ENCODE measurements at places on chromosomes 2 and 18.
A peak's percentile ranks its signal among the peaks of the same experiment; 100 is the strongest.

DNA sequence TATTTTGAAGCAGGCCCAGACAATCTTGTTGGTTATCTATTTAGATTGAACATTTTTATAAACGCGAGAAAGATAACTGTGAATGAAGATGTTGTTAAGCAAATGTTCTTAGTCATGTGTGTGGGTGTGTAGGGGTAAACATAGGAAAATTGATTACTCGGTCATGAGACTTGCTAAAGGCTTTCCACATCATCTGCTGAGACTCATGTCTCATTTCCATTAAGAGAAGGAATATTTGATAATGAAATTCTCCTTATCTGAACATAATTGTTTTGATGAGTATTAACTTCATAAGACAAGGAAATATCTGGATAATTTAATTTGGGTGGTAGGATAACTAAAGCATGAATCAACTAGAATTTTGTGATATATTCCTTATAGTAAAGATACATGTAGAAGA, 19.7 kb downstream of the CCDC102B start:
- peaks cover 6% of the 10 kb centered on the region for H3K27me3 ChIP-seq
- H3K27ac ChIP-seq: no peak overlapping the region
- no peak for DNase-seq
- H3K36me3 ChIP-seq: no peaks in the 10 kb centered on the region
- no peaks in the 10 kb centered on the region for H3K4me1 ChIP-seq
- H3K4me3 ChIP-seq: no peak overlapping the region

- H3K27ac ChIP-seq: no peak overlapping the region
- H3K27me3 ChIP-seq: no peaks in the 10 kb centered on the region
- H3K4me1 ChIP-seq: peaks cover 7% of the 10 kb centered on the region
- H3K4me3 ChIP-seq: no peak overlapping the region
Observed at GRCh38 chr18:79339094-79339908, 56.4 kb upstream of the NFATC1 start.

DNA sequence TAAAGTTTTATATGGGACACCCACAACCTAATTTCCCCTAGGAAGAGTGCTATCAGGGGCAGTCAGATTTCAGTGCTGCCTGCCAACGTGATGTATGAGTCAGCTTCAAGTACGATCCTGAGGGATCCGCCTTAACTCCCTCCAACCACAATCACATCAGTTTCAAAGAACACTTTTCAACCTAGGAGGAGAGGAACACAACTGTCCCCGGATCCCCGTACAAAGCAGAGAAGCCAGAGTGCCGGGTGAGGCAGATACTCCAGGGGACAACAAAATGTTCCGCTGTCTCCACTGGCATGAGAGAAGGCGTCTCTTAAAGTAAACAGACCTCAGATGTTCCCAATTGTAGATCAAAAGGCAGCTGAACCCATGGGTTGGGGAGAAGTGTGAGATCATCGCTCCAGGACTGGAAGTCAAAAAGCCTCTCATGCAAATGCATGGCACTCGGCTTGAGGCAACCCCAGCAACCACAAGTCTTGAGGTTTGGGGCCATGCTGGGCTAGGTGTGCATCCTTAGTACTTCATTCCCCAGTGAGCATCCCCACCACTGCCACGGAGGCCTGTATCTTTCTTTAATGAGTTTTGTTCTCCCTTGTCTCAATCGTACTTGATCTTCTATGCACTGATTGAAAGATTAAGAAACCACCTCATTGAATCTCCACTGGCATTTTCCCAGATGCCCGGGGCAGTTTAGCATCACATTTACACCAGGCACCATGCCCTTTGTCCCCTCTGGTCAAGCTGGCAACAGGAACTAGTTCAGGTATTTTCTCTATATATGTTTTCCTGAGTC, 91.0 kb upstream of the CCBE1 start:
- H3K27ac ChIP-seq: no peak overlapping the region
- DNase-seq: no peak
- H3K4me3 ChIP-seq: no peak overlapping the region
- peaks cover under 1% of the 10 kb centered on the region for H3K4me1 ChIP-seq
- peaks cover 6% of the 10 kb centered on the region for H3K27me3 ChIP-seq
- H3K36me3 ChIP-seq: no peaks in the 10 kb centered on the region

- no peak overlapping the region for H3K27ac ChIP-seq
- no peak for DNase-seq
- H3K4me1 ChIP-seq: no peaks in the 10 kb centered on the region
- H3K36me3 ChIP-seq: no peaks in the 10 kb centered on the region
Observed at GRCh38 chr2:19775838-19776237, 125.9 kb downstream of the TTC32 start.

GRCh38 chr2:171201271-171201670, 40.6 kb upstream of the TLK1 start:
- no peaks in the 10 kb centered on the region for H3K27me3 ChIP-seq
- no peak overlapping the region for H3K27ac ChIP-seq
- H3K36me3 ChIP-seq: peaks cover 3% of the 10 kb centered on the region
- no peak for DNase-seq

GRCh38 chr2:24054366-24055010, 4.9 kb downstream of the FKBP1B start:
- DNase-seq: no peak
- H3K4me3 ChIP-seq: no peak overlapping the region
- H3K36me3 ChIP-seq: no peaks in the 10 kb centered on the region
- no peaks in the 10 kb centered on the region for H3K4me1 ChIP-seq
- no peaks in the 10 kb centered on the region for H3K27me3 ChIP-seq
- no peak overlapping the region for H3K27ac ChIP-seq

DNA sequence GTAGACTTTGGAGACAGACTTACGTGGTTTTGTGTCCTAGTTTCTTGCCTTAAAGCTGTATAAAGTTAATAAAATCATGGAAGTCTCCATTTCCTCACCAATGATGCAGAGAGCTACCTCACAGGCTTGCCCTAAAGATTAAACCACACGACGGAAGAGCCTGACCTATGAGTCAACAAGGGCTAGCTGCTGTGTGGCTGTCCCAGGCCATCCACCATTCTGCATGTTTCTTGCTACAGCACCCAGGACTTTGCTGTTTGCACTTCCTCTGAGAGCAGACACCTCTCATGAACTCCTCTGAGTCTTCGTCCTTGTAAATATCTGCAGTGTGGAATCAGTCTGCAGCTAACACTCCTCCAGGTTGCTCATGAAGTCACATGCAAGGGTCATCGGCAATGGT, 160.0 kb upstream of the TRIB2 start:
- no peak for DNase-seq
- H3K4me3 ChIP-seq: no peak overlapping the region
- H3K27me3 ChIP-seq: peaks cover 3% of the 10 kb centered on the region

DNA sequence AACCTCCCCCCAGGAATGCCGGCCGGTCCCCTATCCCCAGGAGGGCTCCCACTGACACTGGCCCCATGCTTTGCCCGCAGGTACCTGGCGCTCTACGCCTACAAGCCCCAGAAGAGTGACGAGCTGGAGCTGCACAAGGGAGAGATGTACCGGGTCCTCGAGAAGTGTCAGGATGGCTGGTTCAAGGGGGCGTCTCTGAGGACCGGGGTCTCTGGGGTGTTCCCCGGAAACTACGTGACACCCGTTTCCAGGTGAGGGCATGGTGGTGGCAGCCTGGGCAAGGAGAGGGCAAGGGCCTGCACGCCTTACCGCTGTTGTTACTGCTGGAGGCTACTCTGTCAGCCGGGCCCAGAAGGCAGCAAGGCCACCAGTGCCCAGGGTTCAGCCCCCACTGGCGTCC, 181.3 kb downstream of the SEPTIN10 start:
- H3K27ac ChIP-seq: no peak overlapping the region
- no peaks in the 10 kb centered on the region for H3K4me1 ChIP-seq
- H3K36me3 ChIP-seq: no peaks in the 10 kb centered on the region
- H3K27me3 ChIP-seq: peaks cover 8% of the 10 kb centered on the region
- DNase-seq: no peak

DNA sequence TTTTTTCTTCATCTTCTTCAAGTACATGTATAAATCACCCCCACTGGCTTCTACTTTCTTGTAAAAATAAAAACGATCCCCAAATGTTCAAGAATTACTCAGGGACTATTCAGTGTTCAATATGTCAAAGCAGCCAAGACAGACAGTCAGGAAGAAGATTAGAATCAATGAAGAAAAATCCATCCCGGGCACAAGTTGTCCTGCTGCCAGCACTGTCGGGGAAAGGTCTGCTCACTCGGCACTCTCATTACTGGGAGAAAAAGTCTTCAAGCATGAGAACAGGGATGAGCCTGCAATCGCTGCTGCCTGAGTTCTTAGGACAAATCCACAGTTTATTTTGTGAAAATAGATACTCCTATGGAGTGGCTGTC, 482.8 kb upstream of the KLHL29 start:
- H3K4me1 ChIP-seq: no peaks in the 10 kb centered on the region
- no peak overlapping the region for H3K27ac ChIP-seq
- H3K4me3 ChIP-seq: no peak overlapping the region
- no peak for DNase-seq
- H3K36me3 ChIP-seq: no peaks in the 10 kb centered on the region

GRCh38 chr2:223071139-223071538, 19.1 kb downstream of the KCNE4 start:
- H3K27ac ChIP-seq: no peak overlapping the region
- no peaks in the 10 kb centered on the region for H3K36me3 ChIP-seq
- no peak for DNase-seq
- H3K4me3 ChIP-seq: no peak overlapping the region
- H3K27me3 ChIP-seq: peaks cover 4% of the 10 kb centered on the region
- no peaks in the 10 kb centered on the region for H3K4me1 ChIP-seq

DNA sequence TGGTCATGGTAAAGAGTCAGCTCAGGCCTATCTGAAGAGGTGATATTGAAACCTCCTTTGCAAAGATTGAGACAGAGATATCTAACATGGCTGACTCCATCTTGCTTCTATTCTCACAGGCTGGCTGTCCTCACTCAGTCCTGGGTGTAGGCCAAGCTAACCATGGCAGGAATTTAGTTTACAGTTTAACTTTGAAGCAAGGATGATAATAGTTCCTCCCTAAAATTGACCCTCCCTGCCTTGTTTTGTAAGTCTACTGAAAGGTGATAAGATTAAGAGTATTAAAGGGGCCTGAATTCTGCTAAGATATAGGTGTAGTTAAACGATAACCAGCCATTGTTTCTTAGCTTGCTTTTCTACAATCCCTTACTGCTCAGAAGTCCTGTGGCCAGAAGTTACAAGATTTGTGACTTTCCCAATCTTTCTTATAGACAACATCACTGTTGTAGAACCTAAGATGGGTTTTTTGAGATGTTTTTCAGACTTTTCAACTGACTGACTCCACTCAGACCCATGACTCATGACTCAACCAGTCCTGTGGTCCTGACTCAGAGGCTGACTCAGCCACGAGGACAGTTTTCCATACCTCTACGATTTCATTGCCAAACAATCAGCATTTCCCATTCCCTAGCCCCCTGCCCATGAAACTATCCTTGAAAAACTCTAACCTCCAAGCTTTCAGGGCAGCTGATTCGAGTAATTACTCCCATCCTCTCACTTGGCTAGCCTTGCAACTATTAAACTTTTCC, 195.7 kb upstream of the SESTD1 start:
- peaks cover 3% of the 10 kb centered on the region for H3K36me3 ChIP-seq
- peaks cover 5% of the 10 kb centered on the region for H3K27me3 ChIP-seq
- H3K4me3 ChIP-seq: no peak overlapping the region
- no peaks in the 10 kb centered on the region for H3K4me1 ChIP-seq

- no peak for DNase-seq
- no peak overlapping the region for H3K27ac ChIP-seq
- no peak overlapping the region for H3K4me3 ChIP-seq
- H3K36me3 ChIP-seq: no peaks in the 10 kb centered on the region
Observed at GRCh38 chr18:45168866-45169600, 446.2 kb upstream of the SLC14A2 start.

GRCh38 chr2:180669016-180669415, 311.4 kb upstream of the UBE2E3 start:
- H3K27me3 ChIP-seq: peaks cover 7% of the 10 kb centered on the region
- H3K4me1 ChIP-seq: no peaks in the 10 kb centered on the region
- DNase-seq: no peak
- no peaks in the 10 kb centered on the region for H3K36me3 ChIP-seq

- peaks cover 2% of the 10 kb centered on the region for H3K4me1 ChIP-seq
- peak; percentile 28 for DNase-seq
- H3K27ac ChIP-seq: no peak overlapping the region
- peaks cover 1% of the 10 kb centered on the region for H3K36me3 ChIP-seq
- peak overlapping the region; percentile 34 for H3K4me3 ChIP-seq
- H3K27me3 ChIP-seq: peaks cover 11% of the 10 kb centered on the region
Observed at GRCh38 chr2:287471-287885, 413 bp downstream of the ALKAL2 start.

DNA sequence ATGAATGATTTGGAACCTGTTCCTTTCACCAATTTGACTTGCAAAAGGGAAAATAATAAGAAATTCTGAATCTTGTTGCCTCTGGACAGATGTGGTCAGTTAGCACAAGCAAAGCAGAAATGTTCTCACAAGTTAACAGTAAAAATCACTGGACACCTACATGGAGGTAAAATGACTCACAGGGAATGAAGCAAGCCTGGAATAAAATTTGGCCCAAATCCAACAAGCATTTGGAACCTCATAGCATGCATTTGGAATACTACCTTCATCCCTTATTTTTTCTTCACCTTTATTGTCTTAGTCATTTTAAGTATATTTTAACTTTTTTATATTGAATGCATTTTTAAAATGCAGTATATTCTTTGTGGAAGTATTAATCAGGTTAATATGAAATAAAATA, 602.9 kb downstream of the ARHGAP15 start:
- DNase-seq: no peak
- H3K36me3 ChIP-seq: peaks cover 23% of the 10 kb centered on the region
- H3K4me1 ChIP-seq: peaks cover 21% of the 10 kb centered on the region
- no peaks in the 10 kb centered on the region for H3K27me3 ChIP-seq
- H3K4me3 ChIP-seq: no peak overlapping the region

DNA sequence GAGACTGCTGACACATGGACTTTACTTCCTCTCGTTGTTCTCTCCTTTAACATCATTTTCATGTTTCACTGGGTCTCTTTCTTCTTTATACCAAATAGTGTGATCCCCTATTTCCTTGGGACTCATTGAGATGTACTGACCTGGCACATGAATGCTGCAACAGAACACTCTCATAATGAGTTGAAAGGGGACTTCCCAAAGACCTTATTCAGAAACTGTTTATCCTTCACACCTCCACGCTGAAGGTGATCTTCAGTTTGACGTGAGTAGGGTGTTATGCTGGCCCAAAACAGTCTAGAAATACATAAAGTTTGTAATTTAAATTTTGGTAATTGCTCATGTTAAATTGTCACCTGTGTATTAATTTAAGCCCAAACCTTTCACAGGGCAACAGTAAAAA, 1096.8 kb upstream of the GYPC start:
- no peak overlapping the region for H3K4me3 ChIP-seq
- H3K36me3 ChIP-seq: no peaks in the 10 kb centered on the region
- no peaks in the 10 kb centered on the region for H3K4me1 ChIP-seq

Measured in memory B cell (primary cell).